ENCODE measurements at places on chromosomes 6 and 20. TPM values are rescaled to one million over a fixed set of nuclear protein-coding genes. Genes with fewer than 3 reads are reported as not detected.

The FAM209B gene
- total RNA-seq: 1.8 TPM

The MTFR2 gene
- total RNA-seq: 1.8 TPM

The TPD52L1 gene
- total RNA-seq: not detected

The TXLNB gene
- 0.70 TPM for total RNA-seq

DNA sequence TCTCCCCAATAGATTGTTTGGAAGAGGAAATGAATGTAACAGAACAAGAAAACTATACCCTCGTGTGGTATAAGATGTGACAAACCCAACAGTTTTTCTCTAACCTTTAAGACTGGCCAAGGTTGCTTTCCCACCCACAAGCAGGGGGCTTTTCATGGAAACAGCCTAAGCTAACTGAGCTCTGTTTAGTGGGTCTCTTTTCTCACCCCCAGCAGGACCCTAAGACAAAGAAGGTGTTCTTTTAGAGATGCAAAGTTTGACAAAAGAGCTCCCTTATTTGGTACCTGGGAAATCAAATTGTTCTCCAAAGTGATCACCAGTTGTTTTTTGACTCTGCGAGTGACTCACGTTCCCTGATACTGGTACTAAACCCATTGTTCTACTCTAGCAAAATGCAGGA is 59.1 kb downstream of the MBOAT1 start:
- no peak for DNase-seq

DNA sequence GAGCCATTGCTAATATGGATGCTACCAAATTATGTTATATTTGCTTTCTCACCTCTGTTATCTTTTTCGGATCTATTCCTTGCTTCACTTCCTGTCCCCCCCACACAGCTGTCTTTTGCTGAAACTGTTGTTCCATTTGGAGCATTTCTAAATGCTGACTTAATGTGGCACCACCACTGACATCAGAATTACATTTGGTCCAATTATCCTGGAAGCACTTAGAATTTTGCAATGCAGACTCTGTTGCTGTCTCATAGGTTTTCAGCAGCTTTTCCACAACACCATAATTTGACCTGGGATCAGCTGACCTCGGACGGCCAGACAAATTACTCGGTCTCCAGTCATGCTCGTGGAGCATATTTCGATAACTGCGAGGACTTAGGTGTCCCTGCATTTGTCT is 12.8 kb downstream of the KIAA0408 start:
- DNase-seq: no peak

GRCh38 chr6:170243386-170243785 is 47.5 kb downstream of the DLL1 start:
- no peak for DNase-seq

DNA sequence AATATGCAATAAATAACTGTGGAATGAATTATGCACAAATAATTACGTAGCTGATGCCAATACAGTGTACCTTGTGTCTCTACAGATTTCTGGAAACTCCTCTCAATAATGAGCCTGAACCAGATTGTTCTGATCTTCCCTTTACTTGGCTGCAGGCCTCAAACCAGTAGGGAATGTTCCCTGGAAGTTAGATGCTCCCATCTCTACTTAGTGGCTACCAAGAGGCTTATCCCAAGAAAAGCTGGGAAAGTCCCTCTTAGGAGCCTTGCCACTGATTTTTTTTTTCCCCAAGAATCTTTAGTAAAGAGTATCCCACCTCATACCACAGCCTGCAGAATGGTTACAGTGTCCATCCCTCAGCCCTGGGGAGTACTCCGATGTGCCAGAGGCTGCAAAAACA is 702.1 kb downstream of the RFPL4B start:
- no peak for DNase-seq
